EH (cell line): ENCODE measurements at places on chromosomes 11 and 22.

GRCh38 chr11:84396521-84396920, 1110.4 kb upstream of the CCDC90B start:
- DNase-seq, result no peak

GRCh38 chr11:75577207-75577606, 15.2 kb downstream of the SERPINH1 start:
- DNase-seq, result peak; percentile 61

DNA sequence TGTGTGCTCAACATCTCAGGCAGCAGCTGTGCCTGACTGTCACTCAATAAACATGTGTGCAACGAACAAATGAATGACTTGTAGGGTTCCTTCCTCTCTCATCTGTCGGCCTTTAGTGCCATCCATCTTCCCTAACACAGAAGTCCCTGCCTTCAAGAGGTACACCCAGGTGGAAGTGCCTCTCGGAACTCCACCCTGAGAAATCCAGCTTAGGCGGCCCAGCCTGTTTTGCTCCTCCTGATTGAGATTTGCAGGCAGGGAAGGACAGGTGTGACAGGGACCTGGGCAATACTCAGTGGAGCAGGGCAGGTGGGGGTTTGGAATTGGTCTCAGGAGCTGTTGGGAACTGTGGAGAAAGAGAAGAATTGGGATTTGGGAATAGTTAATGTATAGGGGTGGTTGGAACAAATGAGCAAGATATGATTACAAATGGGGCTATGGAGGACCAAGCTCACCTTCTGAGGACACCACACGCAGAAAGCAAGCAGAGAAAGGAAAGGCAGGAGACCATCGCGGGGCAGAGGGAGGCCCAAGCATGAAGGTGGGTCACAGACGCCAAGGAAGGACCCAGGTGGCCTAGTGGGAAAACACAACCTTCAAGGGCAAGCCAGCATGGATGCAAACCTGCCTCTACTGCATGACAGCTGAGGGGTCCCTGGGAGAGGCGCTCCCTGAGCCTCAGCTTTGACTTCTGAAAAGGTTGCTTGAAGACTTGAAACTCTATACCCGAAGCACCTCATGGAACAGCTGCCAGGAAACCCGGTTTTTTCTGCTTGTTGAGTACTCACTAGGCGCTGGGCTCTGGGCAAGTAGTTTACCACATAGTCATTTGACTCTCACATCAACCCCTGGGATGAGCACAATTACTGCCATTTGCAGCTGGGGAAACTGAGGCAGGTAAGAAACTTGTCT, 40.9 kb upstream of the ANO1 start:
- no peak for DNase-seq

DNA sequence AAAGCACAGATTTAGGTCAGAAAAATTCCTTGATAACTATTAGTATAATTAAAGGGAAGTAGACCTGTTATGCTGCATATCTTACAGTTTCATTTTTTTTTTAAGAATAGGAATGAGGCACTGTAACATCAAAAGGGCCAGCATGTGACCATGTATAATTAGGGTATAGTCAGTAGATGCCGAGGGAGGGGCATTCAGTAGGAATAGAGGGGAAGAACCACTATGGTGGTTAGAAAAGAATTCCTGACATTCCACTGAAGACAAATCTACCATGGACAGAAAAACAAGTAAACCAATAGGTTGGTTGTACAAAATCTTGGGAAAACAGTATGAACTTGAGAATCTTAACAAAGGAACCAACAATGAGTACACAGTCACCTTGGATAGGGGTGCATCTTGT, 78.4 kb upstream of the CCDC179 start:
- no peak for DNase-seq

DNA sequence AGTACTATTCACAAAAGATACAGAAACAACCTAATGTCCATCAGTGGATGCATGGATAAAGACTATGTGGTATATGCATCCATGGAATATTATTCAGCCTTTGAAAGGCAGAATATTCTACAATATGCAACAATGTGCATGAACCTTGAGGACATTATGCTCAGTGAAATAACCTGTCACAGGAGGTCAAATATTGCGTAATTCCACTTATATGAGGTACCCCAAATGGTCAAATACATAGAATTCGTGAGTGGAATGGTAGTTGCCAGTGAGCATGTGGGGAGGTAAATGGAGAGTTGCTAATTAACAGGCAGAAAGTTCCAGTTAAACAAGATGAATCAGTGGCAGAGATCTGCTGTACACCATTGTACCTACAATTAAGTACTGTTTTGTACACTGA, 3.6 kb upstream of the SLC5A4 start:
- no peak for DNase-seq

- DNase-seq, result no peak
These were observed 6.0 kb upstream of the NPTXR start for GRCh38 chr22:38849811-38850210.

DNA sequence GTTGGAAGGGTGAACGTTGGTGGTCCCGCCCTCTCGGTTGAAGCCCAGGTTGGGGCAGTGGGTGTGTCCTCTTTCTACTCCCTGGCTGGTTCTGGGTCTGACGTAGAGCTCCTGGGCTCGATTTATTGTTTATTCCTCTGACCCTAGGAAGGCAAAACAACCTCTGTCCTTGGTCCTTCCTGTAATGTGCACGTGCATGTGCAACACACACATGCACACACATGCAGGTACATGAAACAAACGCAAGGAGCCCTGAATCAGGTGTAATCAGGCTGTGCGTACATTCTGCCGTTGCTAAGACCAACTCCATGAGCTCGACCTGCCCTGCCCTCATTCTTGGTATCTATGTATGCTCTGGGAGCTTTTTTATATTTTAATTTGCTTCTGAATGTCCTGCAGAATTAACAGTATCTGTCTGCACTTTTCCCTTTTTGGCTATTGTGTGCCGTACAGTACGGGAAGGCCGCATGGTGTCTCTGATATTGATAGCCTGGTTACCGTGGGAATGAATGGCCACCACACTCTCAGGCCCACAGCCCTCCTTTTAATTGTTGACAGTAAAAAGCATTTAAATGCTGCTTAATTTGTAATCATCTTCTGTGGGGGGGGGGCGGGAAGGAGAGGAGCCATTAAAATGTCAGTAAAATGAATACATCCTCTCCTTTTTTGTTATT, 66.0 kb upstream of the NNMT start:
- no peak for DNase-seq

- DNase-seq, result no peak
These were observed 10.3 kb upstream of the NEFH start for GRCh38 chr22:29469755-29470154.

GRCh38 chr22:20652582-20652981, 121.3 kb upstream of the SERPIND1 start:
- no peak for DNase-seq

GRCh38 chr11:15859411-15859810, 496.9 kb downstream of the SOX6 start:
- DNase-seq, result no peak

- DNase-seq, result no peak
These were observed 18.3 kb upstream of the ZNF280A start for GRCh38 chr22:22538226-22538989.

DNA sequence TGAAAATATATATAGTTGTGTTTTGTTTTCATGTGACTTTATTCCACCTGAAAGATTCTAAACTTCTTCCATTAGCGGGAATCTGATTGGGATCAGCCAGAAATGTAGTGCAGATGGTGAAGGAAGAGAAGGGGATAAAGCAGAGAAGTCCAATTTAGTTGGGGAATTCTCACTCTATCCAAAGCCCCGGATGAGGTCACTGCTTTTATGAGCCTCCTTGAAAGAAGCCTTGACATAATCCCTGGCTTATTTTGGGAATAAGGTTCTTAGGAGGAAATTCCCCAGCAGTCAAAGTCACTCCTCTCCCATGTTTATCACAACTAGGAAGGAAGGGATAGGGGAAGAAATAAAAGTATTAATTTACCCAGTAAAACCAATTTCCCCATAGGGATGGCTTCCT, 41.1 kb downstream of the OSBP start:
- peak; percentile 83 for DNase-seq

GRCh38 chr11:45974806-45975205, 52.4 kb downstream of the LARGE2 start:
- peak; percentile 29 for DNase-seq

DNA sequence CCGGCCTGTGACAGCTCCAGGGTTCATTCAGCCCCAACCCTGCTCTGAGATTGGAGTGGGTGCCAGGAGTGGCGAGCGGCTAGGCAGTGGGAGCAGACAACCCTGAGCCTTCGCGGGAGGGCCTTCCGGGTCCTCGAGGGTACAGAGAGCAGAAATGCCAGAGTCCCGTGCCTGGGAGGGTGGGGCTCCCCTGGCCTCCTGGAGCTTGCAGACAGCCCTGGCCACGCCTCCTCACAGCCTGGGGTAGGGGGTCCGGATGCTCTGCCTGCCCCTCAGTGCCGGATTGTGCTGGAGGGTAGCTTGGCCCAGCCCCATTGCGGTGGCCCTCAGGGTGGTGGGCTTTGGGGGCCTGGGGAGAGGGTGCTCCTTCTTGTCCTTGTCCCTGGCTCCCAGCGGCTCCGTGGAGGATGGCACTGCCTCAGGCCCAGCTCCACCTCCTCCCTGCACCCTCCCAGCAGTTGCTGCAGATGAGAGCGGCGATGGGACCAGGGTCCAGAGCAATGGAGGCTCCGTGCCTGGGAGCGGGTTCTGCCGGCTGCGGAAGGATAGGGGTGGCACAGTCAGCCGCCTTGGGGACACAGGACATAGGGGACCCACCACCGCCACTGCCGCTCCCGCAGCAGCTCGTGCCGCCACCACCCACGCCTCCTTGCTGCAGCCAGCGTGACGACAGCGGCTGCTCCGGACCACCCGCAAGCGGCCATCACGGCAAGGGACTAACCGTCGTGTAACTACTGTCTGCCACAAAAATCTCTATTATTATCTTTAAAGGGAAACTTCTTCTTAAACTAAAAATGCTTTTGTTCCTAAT, 34.9 kb upstream of the OR10G7 start:
- DNase-seq, result peak; percentile 3

GRCh38 chr22:33544707-33545106, 375.6 kb downstream of the LARGE1 start:
- peak; percentile 27 for DNase-seq

GRCh38 chr11:22734628-22735345, 68.4 kb downstream of the GAS2 start:
- no peak for DNase-seq

DNA sequence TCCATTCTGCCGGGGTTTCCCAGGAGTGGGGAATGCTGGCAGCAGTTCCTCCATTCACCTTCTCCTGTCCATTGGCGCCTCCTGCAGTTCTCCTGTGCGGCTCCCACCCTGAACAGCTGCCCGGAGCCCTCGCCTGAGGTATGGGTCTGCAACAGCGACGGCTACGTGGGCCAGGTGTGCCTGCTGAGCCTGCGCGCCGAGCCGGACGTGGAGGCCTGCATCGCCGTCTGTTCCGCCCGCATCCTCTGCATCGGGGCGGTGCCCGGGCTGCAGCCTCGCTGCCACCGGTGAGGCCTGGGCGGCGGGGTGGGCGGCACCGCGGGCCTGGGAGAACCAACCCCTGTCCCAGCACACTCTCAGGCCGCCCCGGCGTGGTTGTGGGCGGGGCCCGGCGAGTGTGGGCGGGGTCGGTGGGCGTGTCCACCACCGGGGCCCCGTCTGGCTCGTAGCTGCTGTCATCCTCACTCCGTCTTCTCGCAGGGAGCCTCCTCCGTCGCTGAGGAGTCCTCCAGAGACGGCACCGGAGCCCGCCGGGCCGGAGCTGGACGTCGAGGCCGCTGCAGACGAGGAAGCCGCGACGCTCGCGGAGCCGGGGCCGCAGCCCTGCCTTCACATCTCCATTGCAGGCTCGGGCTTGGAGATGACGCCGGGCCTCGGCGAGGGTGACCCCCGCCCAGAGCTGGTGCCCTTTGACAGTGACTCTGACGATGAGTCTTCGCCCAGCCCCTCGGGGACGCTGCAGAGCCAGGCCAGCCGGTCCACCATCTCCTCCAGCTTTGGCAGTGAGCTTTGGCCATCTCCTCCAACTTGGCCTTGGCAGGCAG, 14.0 kb upstream of the RELT start:
- DNase-seq, result no peak

DNA sequence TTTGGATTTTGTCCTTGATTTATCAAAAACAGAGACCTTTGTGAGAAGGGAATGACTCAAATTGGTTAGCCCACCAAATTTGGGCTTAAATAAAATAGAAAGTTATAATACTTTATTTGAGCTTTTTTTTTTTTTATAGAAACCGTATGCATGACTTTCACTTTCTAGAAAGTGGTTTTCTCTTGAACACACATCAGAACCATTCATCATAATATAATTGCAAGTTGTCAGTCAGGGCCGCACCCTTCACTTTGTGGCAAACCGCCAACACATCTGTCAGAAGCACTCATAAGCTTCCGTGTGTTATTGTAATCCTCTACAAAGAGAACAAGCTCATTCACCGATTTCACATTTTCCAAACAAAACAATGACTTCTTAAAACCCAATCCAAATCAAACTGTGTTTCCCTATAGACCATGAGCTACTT, 76.1 kb downstream of the SOX6 start:
- no peak for DNase-seq

GRCh38 chr11:120134106-120134930, 3.6 kb downstream of the TRIM29 start:
- DNase-seq, result no peak

GRCh38 chr22:19480789-19481188, 1.1 kb downstream of the CDC45 start:
- no peak for DNase-seq

DNA sequence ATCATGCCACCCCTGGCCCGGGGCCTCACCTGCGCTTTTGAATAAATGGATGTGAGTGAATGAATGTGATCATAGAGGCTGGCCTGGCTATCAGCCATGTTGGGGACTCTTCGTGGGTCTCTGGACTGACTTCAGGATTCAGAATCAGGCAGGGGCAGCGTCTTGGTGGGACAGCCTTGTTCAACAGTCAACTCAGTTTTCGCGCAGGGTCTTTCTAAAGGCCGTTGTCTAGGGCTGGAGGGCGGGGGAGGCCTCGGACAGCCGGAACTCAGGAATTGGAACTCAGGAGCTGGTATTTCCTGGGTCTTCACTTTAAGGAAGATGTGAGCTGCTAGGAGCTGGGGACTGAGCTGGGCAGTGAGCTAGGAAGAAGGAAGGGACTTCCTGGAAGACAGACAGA, 146.0 kb downstream of the CACNA1I start:
- no peak for DNase-seq

DNA sequence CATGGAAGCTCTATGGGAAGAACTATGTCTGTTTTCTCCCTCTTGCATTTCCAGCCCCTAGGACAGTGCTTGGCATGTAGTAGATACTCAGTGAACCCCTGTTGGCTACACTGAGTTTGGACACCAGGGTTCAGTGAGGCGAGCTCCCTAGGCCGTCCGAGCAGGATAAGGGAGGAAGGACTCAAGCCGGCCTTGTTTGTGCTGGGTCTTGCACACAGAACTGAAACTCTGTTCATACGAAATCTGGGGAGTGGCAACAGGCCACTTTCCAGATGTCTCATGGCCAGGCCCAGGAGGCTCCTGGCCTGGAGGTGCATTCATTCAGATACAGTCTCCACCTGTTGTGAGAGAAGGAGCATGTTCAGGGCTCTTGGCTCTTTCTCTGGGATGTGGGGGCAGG, 23.6 kb upstream of the LMO1 start:
- no peak for DNase-seq

GRCh38 chr11:96960926-96961325, 571.1 kb downstream of the JRKL start:
- no peak for DNase-seq

- DNase-seq, result no peak
These were observed 227.5 kb upstream of the ZC3H12C start for GRCh38 chr11:109865548-109866186.
